ENCODE measurements at places on chromosomes 5 and 9. TPM values are rescaled to one million over a fixed set of nuclear protein-coding genes. Genes with fewer than 3 reads are reported as not detected.

The RGS7BP gene
- total RNA-seq = 1.7 TPM

The FAM53C gene
- total RNA-seq = 51.3 TPM

The ZBTB43 gene
- total RNA-seq = 13.6 TPM

The GHR gene
- 0.53 TPM for total RNA-seq

The PHF24 gene
- total RNA-seq = 0.53 TPM

The FOXD4 gene
- total RNA-seq = 0.21 TPM

The PCDHGB7 gene
- total RNA-seq = 10.7 TPM

The SHOC1 gene
- total RNA-seq = not detected

The ITK gene
- 0.52 TPM for total RNA-seq

- peaks cover 35% of the 10 kb centered on the region for H3K36me3 ChIP-seq
- H3K27me3 ChIP-seq = no peaks in the 10 kb centered on the region
- H3K27ac ChIP-seq = no peak overlapping the region
- H3K4me1 ChIP-seq = peaks cover 3% of the 10 kb centered on the region
- no peak overlapping the region for H3K4me3 ChIP-seq
Measured at GRCh38 chr9:30534896-30535295, 1849.5 kb upstream of the ACO1 start.

DNA sequence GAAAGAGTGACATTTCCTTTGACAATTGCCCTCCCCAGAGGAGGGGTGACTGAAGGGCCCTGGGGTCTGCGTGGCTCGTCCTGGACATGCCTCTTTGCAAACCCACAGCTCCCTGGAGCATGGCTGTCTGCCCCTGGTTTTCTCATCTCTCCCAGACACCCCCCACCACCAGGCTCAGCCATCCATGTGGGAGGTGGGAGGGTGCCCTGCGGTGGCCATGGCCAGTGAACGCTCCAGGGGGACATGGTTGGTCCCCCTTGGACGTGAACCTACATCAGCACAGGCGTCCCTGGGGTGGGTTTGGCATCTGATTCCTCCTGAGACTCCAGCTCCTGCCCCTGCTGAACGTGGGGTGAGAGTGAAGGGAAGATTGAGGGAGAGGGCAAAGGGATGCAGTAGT is 67.7 kb upstream of the LMX1B start:
- no peak for DNase-seq
- no peak overlapping the region for H3K4me3 ChIP-seq
- H3K36me3 ChIP-seq = peaks cover 5% of the 10 kb centered on the region
- H3K27me3 ChIP-seq = no peaks in the 10 kb centered on the region
- no peaks in the 10 kb centered on the region for H3K4me1 ChIP-seq

GRCh38 chr5:2755681-2756171 is 4.2 kb upstream of the IRX2 start:
- H3K36me3 ChIP-seq = peaks cover 2% of the 10 kb centered on the region
- DNase-seq = no peak

DNA sequence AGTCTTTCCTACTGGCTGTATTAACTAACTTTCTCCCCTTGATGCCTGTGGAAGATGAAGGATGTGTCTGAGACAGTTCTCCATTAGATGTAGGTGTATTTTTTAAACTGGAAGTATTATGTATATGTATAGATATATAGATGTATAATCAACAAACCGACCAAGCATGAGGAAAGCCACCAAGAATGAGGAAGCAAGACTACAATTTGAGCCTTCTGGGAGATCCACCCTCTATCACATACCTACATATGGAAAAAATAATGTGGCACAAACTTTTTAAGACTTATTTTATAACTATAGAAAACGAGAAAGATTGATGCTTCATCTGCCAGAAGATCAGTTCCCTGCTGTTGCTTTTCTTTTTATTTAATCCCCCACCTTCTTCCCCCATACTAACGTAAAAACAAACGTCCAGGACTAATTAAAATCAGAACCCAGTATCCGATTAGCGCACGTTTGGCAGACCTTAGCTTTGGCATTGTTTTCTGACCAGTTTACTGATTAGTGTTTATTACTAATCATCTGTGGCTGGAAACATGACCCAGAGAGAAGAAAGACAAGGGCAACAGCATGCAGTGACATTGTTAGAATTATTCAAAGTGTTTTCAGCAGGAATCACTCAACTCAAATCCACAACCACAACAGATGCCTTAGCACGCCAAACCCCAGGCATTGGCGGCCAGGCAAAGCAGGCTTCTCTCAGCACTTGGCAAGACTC is 490.2 kb downstream of the EBF1 start:
- no peak overlapping the region for H3K27ac ChIP-seq
- H3K36me3 ChIP-seq = no peaks in the 10 kb centered on the region
- 0 out of 2 replicates have a peak, but pooled peaks cover 4% of the 10 kb centered on the region for H3K4me1 ChIP-seq
- H3K4me3 ChIP-seq = no peak overlapping the region
- no peaks in the 10 kb centered on the region for H3K27me3 ChIP-seq

DNA sequence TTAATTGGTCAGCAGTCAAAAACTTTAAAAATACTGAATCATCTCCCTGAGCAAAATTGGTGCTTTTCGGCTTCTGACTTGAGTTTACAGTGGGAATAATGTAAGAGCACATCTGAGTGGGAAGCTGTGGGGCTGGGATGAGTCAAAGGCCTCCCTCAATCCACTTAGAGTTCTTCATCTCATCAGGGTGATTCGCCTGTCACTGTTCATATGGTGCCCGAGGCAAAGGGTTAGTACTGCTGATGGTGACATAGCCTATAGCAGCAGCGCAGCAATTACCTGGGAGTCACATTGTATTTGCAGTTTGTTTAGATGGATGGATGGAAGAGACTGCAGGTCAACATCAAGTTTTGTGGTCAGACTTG is 113.8 kb upstream of the ZNF608 start:
- no peak for DNase-seq
- H3K4me3 ChIP-seq = no peak overlapping the region
- H3K4me1 ChIP-seq = no peaks in the 10 kb centered on the region
- no peak overlapping the region for H3K27ac ChIP-seq

DNA sequence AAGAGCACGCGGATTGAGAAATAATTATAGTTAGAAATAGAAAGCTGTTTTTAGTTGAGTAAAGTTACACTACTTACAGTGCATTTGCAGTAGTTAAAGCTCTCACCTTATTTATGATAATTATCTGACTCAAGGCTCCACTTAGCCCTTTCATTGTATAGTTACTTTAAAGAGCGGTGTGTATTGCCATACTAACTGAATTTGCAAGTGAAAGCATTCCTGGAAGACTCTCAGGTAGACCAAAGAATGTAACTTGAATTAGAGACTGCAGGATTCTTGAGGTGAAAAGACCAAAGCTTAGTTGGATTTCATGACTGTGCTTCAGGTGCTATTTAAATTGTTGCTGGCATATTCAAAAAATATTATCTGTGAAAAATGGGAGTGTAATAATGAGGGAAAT is 4.2 kb upstream of the RASA1 start:
- H3K4me1 ChIP-seq = peaks cover 30% of the 10 kb centered on the region
- H3K27ac ChIP-seq = no peak overlapping the region
- no peaks in the 10 kb centered on the region for H3K36me3 ChIP-seq
- no peak for DNase-seq
- peaks cover 71% of the 10 kb centered on the region for H3K27me3 ChIP-seq
- H3K4me3 ChIP-seq = no peak overlapping the region

DNA sequence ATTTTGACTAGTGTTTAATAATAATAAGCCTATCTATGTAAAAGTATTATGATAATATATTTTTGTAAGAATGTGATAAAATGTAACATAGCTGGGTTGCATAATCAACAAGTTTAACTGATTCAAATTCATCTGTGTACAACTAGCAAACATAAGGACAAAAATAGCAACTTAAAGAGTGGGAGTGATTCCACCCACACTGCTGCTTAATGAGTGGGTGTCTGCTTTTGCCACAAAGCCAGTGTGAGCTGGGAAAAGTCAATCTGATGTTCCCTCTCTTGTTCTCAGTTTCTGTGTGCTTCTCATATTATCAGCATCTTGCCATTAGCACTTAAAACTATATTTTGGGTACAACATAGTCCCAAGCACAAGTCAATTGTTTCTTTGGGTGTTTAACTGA is 111.1 kb upstream of the DPYSL3 start:
- H3K4me3 ChIP-seq = no peak overlapping the region
- no peaks in the 10 kb centered on the region for H3K27me3 ChIP-seq
- H3K36me3 ChIP-seq = peaks cover 31% of the 10 kb centered on the region

- no peaks in the 10 kb centered on the region for H3K36me3 ChIP-seq
- no peaks in the 10 kb centered on the region for H3K27me3 ChIP-seq
- H3K4me1 ChIP-seq = peaks cover 8% of the 10 kb centered on the region
- no peak overlapping the region for H3K27ac ChIP-seq
- H3K4me3 ChIP-seq = no peak overlapping the region
- no peak for DNase-seq
Measured at GRCh38 chr9:29685531-29685930, 2112.2 kb upstream of the C9orf72 start.

DNA sequence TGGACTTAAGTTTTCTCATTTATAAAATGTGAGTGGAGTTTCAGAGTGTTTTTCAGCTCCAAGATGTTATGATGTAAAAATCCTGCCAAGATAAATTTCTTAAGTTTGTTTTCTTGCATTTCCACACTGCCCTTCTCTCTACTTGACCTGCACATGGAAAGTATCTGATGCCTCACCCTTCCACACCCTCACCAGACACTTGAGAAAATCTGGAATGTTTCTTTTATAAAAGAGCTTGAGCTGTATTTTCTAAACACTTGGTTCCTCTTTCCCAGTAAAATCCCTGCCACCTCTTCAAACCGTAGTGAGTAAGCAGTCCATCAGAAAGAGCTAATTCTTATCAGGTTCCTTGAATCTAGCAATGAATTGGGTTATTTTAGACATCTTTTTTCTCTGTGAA is 42.9 kb downstream of the FOXD1 start:
- H3K4me3 ChIP-seq = no peak overlapping the region
- no peaks in the 10 kb centered on the region for H3K27me3 ChIP-seq
- H3K4me1 ChIP-seq = peaks cover 25% of the 10 kb centered on the region
- H3K36me3 ChIP-seq = no peaks in the 10 kb centered on the region

DNA sequence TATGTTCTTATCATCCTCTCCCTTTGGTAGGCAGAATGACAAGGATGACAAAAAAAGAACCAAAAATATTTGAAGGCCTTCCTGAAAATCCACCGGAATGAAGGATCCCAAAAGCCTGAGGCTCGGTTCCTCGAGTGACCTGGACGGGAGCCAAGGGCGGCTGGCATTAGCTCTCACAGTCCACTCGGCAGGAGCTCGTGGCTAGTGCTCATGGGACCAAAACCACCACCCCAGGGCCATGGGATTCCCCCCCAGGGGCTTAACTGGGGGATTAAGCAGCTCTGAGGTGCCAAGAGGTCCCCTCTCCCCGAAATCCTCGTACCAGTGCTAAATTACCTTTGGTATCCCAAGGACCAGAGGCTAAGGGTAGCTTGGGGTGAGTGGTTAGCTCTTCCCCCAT is 586 bp upstream of the PDZD2 start:
- no peaks in the 10 kb centered on the region for H3K36me3 ChIP-seq
- H3K27ac ChIP-seq = peak overlapping the region; percentile 47
- H3K4me1 ChIP-seq = peaks cover 33% of the 10 kb centered on the region
- no peak for DNase-seq
- peak overlapping the region; percentile 82 for H3K4me3 ChIP-seq

DNA sequence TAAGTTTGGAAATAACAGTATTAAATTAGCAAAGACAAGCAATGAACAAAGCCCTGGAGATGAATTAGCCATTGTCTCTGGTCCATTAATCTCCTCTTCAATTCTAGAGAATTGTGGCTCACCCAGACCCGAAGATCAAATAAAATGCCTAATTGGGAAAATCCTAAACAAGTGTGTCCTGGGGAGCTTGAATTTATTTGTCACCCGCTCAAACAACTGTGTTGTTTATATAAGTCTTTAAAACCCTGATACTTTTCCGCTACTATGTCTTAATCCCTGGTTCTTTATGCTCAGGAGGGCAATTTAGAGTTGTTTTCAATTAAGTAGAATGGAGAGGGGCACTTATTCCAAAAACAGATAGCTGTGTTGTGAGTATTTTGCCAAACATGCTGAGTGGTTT is 128.4 kb downstream of the ANXA1 start:
- 0 out of 2 replicates have a peak, but pooled peaks cover 4% of the 10 kb centered on the region for H3K4me1 ChIP-seq
- no peaks in the 10 kb centered on the region for H3K36me3 ChIP-seq

DNA sequence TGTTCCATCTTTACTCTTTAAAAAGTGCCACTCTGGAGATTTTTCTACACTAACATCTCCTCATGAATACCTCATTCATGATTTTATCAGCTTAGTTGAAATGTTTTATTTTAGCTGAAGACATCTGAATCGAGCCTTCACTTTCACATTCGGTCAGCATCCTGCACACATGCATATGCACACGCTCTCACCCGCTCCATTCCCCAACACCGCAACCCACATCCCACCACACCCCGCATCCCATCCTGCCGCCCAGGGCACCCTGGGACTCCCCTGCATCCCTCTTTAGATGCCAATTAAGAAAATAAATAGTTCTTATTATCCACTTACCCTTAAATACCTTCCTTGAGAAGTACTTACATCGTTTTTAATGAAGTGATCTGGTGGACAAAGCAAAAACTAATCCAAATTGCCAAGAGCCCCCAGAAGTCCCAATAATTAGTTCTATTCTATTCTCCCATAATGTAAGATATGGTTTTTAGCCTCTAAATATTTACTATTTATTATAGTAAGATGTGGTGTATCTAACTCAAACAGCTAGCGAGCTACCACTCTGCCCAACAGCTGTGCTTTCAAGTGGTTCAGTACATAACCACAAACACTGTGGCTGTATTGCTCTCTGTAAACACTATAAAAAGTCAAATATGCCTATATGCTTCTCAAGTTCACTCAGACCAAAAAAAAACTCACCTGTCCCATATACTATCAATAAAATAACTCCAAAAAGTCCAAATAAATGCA is 38.2 kb downstream of the GZMK start:
- H3K4me1 ChIP-seq = no peaks in the 10 kb centered on the region
- peaks cover 3% of the 10 kb centered on the region for H3K27me3 ChIP-seq
- DNase-seq = no peak
- H3K36me3 ChIP-seq = peaks cover 6% of the 10 kb centered on the region
- no peak overlapping the region for H3K27ac ChIP-seq

DNA sequence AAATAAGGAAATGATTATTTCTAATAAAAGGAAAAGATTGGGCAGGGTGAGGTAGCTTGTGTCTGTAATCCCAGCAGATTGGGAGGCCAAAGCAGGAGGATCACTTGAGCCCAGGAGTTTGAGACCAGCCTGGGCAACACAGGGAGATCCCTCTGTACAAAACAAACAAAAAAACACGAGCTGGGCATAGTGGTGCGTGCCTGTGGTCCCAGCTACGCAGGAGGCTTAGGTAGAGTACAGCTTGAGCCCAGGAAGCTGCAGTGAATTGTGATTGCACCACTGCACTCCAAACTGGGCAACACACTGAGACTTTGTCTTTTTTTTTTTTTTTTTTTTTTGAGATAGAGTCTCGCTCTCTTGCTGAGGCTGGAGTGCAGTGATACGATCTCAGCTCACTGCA is 18.8 kb downstream of the GDA start:
- no peaks in the 10 kb centered on the region for H3K36me3 ChIP-seq
- H3K27ac ChIP-seq = no peak overlapping the region
- no peak overlapping the region for H3K4me3 ChIP-seq
- H3K27me3 ChIP-seq = no peaks in the 10 kb centered on the region

- peaks cover 7% of the 10 kb centered on the region for H3K4me1 ChIP-seq
- no peaks in the 10 kb centered on the region for H3K36me3 ChIP-seq
- no peak overlapping the region for H3K27ac ChIP-seq
Measured at GRCh38 chr5:20050262-20050661, 62.3 kb upstream of the CDH18 start.

- H3K4me3 ChIP-seq = no peak overlapping the region
- no peak overlapping the region for H3K27ac ChIP-seq
- H3K27me3 ChIP-seq = no peaks in the 10 kb centered on the region
- H3K4me1 ChIP-seq = no peaks in the 10 kb centered on the region
Measured at GRCh38 chr9:36716496-36716895, 143.8 kb downstream of the MELK start.
